ENCODE measurements at places on chromosomes 11 and 22.

GRCh38 chr11:3970108-3970507 is 114.6 kb downstream of the STIM1 start:
- no peak for DNase-seq

DNA sequence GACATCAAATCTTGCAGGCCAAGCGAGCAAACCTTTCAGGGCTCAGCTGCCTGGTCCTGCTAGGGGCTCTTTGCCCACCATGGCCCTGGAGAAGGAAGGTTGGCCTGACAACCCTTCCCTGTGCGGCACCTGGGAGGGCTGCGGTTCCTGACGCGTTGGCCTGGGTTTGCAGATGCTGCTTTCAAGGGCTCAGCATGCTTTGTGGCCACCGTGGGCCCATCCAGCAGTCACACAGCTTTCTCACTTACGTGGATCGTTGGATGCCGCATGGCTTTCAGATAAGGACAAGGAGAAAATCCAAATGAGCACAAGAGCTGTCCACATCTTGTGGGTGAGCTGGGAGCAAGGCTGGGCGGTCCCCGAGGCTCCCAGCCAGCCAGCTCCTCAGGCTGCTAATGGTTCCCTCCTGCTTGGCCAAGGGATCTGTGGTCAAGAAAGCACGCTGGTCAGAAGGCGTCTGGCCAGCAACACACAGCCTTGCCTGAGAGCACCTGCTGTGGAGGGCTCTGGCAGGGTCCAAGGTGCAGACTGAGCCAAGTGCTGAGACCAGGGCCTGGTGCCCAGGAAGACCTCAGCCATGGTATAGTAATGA is 8.2 kb downstream of the C11orf24 start:
- no peak for DNase-seq

DNA sequence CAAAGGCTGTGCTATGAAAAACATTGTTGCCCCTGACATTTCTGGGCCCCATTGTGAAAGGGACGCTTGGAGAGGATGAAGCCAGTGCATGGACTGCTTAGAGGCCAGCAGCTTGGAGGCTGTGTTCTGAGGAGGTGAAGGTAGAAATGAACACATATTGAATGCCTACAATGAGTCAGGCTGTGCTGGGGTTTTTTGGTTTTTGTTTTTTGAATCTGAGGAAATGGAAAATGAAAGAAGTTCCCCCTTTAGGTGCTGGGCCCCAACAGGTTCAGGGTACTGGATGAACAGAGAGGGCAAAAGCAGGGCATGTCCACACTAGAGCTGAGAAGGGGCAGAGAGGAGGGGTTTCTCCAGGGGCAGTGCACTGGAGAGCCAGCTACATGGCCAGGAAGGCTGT is 166.1 kb upstream of the API5 start:
- DNase-seq, result no peak

GRCh38 chr11:39542460-39542859 is 1917.0 kb downstream of the LRRC4C start:
- no peak for DNase-seq

- DNase-seq, result no peak
These were observed 77.6 kb downstream of the PACSIN2 start for GRCh38 chr22:42937164-42937843.

DNA sequence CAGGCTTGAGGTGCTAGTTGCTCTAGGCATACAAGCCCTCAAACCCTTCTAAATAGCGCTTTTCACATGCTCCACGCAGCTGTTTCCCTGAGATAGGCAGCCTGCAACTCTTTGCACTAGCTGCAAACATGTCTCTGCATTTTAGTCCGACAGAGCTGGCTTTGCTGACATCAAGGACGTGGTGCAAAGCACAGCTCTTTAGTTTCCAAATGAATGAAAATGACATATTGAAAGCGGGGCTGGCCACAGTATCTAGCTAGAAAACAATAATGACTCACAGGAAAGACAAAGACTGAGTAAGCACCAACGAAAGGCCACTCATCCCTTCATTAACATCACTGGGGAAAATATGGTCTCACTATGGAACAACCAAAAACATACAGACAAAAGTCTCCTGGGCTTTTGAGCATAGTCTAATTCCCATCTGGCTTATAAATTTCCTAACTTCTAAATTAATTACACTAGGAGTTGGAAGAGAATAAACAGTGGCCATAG is 15.3 kb upstream of the ZC3H12C start:
- DNase-seq, result no peak

DNA sequence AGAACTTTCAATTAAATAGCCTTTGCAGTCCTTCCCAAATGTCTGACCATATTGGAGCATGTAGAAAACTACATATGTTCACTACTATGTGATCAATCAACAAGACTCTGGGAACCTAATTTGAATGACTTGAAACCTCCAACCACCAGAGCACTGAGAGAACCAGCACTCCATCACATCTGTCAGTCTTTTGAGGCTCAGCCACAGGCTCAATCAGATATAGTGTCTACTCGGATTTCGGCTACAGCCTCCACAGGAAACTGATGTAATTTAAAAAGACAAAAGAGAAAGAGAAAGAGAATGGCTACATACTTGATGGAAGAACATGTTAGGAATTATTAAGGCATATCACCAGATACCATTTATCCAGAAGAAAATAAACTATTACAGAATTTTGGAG is 859.0 kb downstream of the FAM181B start:
- DNase-seq, result no peak

GRCh38 chr22:35432228-35432905 is 32.4 kb downstream of the MCM5 start:
- no peak for DNase-seq

GRCh38 chr11:5621580-5621979 is 3.2 kb upstream of the TRIM34 start:
- no peak for DNase-seq

- DNase-seq, result no peak
These were observed 889 bp downstream of the NUDT8 start for GRCh38 chr11:67628710-67629385.

DNA sequence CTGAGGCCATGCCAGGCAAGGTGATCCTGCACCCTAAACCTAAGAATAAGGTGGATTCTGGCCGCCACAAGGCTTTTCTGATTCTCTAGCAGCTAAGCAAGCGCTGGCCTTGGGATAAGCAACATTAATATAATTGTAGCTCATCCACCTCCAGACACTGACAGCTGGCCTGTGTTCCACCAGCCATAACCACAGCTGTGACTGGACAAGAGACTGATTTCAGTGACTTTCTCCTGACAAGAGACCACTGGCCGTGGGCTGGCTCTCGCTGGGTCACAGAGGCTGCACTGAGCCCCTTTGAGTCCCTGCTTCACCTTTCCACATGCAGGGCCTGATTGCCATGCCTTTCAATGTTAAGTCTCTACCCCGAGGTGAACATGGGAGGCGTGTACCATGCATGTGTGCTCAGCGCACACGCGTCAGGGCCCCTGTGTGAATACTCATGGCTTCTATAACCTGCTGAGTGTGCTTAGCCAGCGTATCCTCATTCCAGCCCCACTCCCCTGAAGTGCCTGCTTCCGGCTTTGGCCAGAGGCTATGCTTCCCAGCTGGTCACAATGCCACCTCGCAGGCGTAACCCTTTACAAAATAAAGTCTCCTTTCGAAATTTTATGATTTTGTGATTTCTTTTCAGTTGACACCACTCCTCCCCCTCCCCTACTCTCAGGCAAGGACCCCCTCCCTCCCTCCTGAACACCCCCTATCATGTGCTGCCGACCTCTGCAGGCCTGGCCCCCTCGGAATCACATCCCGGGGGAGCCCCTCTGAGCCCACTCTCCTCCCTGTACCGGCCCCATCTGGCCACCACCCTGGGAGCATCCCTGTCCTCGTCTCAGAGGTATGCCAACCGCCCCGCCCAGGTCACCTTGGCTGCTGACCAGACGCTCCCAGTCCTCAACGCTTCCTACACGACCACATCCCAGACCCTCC is 128.1 kb downstream of the CTTN start:
- DNase-seq, result no peak

GRCh38 chr11:99351624-99352023 is 330.9 kb downstream of the CNTN5 start:
- no peak for DNase-seq

DNA sequence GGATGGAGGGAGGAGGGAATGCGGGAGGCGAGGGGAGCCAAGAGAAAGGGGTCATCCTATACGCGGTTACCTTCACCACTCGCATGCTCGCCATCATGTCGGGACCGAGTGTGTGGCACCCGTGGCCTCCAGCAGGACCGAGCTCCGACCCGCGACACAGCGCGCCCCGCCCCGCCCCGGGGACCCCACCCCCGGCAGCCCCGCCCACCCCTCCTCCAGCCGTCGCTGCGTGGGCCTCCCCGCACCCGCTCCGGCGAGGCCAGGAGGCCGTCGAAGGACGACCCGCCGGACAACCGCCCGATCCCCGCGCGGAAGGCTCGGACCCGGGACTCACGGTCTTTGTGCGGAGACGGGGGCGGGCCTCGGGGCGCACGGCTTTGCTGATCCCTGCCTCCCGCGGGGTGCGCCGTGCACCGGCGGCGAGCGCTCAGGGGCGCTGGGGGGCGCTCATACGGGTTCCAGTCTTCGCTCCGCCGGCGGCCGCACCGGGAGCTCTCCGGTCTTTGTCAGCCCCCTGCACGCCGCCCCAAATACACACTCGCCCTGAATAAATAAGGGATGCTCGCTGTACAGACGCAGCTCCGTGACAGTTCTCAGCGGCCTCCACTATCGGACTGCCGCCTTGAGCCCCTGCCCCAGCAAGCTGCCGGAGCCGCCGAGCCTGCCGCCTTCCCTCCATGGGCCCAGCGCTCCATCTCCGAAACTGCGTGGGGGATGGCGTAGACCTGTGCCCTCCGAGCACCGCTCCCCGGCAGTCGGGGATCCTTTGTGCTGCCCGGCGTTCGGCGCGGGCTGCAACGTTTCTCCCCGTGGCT is at the start of gene UBE2L6:
Gene UBE2L6, minus strand, starts transcription at position 158 of the 815 bp plus-strand sequence. Its CDS starts 61 bp downstream, at position 97.
- peak; percentile 26 for DNase-seq

DNA sequence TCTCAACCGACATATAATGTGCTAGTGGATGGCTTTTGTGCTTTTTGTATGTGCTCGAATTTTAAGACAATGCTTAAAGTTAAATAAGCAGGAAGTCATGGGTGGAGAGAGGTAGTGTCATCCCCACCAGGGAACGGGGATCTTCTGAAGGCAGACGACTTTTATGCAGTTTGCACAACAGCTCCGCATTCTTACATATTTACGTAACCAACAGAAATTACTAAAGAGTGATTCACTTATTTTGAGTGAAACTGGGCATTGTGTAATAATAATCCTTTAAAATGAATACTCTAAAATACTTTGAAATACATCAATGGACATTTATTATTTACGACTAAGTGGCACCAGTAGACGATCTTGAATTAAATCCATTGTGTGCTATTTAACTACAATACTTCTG is 305.1 kb downstream of the CNTN5 start:
- no peak for DNase-seq

GRCh38 chr11:2834503-2835273 is 50.9 kb downstream of the CDKN1C start:
- DNase-seq, result no peak

DNA sequence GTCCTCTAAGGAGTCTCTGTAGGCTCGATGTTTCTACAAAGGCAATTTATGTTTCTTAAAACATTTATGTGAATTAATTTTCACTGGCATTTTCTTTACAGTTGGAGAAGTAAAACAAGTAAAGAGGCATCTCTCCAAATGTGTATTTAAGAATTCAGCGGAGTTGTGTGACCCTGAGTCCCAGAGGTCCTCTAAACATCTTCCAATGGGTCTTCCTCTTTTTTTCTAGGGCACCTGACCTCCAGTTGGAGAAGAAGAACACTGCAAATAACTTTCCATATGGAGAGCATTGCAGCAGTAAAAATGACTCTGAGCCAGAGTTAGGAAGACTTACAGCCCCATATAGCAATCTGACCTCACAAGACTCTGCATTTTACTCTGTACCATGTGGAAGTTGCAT is 480.5 kb upstream of the RAG2 start:
- DNase-seq, result no peak

DNA sequence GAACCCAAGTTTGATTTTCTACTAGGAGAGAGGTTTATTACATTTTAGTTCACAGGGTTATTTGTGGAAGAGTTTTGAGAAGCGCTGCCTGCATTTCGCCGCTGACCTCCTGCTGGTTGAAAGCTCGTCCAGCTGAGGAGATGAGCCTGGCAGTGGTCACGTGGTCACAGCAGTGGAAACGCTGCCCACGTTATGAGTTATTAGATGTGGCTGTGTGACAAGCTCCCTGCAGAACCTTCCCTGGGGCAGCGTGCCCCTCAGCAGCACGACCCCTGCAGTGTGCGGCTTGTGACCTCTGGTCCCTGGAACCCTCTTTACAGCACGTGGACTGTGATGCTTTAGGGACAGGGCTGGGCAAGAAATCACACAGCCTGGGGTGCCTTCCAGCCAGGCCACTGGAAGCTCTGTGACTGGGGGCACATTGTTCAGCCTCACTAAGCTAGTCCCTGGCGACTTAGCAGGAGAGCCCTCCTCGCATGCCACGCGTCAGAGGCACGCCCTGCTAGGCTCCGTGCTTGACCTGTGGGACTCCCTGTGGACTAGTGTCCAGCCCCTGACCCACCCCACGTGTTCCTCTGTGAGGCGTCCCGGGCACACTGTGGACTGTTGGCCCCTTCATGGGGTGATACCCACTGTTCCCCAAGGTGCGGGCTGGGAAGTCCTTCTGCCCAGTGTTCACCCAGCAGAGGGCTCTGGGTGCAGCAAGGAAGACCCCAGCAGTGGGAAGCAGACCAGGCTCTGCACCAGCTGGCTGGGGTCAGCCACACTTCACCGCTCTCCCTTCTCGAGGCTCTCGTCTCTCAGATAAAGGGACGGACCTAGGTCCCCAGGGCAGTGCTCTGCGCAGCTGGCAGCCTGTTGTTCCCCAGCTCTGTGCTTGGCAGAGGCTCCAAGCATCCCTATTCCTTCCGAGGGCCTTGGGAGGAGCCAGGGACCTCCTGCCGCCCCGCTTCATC is 349.5 kb downstream of the TBC1D22A start:
- no peak for DNase-seq

DNA sequence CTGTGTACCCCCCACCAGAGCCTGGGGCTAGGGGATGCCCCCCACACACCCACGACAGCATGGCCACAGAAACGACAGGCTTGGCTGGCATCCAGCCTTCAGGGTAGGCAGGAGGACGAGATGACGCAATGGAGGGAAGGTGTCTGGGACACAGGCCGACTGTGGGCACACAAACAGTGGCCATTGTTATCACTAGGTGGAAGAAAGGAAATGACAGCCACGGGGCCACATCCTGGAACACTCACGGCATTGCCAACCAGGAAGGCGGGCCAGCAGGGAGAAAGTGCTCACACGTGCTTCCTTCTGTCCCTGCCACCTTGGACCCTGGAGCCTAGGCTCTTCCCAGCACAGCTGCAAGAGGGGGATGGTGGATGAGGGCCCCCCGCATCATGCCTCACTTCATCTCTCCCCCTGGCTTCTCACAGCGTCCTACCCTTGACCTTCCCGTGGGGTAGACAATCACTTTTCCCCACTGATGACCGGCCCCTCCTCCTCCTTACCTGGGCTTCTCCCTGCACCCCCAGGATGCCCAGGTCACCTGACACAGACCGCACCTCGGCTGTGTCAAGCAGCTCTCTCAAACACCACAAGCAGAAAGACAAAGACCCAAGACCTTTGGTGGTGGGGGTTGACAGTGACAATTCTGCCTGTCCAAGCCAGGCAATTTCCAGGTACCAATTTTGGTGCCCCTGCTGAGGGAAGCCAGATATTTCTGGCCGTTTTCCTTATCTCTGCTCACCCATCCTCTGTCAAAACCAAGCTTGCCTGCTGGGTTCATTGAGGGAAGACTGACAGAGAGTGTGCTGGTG is 8.6 kb downstream of the PLA2G6 start:
- DNase-seq, result peak; percentile 22

GRCh38 chr22:31919730-31920129 is 24.6 kb upstream of the YWHAH start:
- no peak for DNase-seq

Data from stimulated activated CD8-positive, alpha-beta memory T cell treated with anti-CD3 and anti-CD28 coated beads, Interleukin-4, amount 100 ng/mL, for 1 hour (primary cell).